HS-27A (cell line): ENCODE measurements at places on chromosomes 2 and 18.

DNA sequence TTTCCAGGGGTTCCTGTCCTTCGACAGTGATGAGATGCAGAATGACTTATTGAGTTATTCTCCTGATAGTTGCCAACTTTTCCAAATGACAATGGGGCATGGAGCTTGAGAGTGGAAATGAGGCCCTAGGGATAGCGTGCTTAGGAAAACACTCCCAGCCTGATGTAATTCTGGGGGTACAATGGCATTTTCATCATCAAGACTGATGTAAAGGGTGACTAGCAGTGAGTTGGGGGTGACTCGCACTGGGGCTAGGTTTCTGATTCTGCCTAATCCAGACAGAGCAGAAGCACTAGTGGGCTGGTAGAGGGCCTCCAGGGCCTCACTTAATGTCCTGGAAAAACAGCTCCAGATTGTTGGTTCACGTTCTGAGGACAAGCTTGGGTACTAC is 34.0 kb upstream of the IL37 start:
- DNase-seq = no peak

GRCh38 chr2:100589527-100589926 is 26.7 kb downstream of the PDCL3 start:
- no peak for DNase-seq

GRCh38 chr2:85503851-85504777 is 34.9 kb upstream of the MAT2A start:
- no peak for DNase-seq

- no peak for DNase-seq
Measured at GRCh38 chr2:162062559-162062958, 11.5 kb downstream of the DPP4 start.

GRCh38 chr2:65658881-65659280 is 226.5 kb upstream of the SPRED2 start:
- DNase-seq = peak; percentile 47

DNA sequence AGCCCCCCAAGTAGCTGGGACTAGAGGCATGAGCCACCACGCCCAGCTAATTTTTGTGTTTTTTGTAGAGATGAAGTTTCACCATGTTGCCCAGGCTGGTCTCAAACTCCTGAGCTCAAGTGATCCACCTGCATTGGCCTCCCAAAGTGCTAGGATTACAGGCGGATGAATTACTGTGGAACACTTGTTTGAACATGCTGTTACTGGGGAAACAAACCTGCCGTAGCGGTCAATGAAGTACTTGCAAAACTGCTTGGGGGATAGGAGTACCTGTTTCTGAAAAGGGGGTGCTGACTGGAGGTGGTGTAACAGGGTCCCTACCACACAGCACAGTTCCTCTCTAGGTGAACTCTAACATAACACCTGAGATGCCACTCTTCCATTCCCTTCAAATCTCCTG is 5.9 kb upstream of the IMPACT start:
- no peak for DNase-seq
